SK-N-SH treated with all-trans-retinoic acid at 6 μM for 48 hours (cell line): ENCODE measurements at places on chromosomes 1 and 21.

DNA sequence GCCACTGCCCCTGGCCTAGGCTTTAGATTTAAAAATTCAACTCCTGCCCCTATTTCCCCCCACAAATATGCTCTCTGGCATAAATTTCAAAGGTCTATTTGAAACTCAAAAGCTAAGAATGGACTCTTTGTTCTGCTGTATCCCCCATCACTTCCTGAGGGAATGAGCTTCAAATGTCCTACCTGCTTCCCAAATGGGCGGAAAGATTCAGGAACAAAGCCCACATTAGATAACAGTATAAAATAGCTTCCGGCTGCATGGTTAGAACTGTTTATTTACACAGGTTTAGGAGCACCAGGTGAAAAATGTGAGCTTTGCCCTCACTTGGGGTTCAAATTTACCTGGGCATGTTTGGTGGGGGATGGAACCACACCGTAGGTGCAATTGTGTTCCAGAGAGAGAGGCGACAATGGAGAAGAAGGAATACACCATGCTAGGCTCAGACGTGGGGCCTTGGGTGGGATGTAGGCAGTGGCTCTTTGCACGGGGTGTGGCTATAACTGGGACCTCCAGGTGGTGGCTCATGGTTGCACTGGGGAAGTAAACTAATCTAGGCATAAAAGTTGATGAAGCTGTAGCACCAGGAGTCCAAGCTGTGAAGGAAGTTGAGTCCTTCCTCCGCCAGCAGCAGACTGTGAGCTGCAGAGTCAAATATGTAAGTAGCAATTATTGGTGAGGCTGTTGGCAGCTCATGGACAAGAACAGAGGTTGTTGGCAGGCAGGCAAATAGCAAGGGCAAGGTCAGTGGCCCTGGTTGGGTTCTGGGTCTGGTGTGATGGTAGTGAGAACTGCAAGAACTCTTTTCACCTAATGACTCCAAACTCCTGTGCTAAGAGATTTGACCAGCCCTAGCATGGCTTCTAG is 41.5 kb upstream of the SRSF10 start:
- ATAC-seq, result no peak

- no peak for ATAC-seq
Measured at GRCh38 chr21:40923901-40924300, 76.9 kb upstream of the DSCAM start.

DNA sequence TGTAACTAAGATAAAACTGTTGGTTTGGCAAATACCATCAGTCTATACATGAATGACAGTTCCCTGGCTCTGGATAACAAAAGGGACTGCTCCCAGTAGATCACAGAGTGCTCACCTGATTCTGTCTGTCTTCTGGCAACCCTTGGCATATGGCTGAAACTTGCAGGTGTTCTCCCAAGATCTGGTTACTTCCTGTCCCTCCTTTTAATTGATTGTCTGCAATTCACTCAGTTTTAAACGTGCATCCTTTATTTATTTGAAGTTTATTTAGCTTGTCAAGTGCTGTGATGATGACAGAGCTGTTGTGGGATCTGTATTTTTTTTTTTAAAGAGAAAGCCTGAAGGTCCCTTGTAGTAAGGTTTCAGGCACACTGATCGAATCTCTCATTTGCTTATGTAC is 3.4 kb downstream of the KCNA3 start:
- no peak for ATAC-seq

- no peak for ATAC-seq
Measured at GRCh38 chr1:46761740-46762139, 37.1 kb upstream of the CYP4B1 start.

- ATAC-seq, result no peak
Measured at GRCh38 chr1:165240492-165240891, 116.0 kb downstream of the LMX1A start.

DNA sequence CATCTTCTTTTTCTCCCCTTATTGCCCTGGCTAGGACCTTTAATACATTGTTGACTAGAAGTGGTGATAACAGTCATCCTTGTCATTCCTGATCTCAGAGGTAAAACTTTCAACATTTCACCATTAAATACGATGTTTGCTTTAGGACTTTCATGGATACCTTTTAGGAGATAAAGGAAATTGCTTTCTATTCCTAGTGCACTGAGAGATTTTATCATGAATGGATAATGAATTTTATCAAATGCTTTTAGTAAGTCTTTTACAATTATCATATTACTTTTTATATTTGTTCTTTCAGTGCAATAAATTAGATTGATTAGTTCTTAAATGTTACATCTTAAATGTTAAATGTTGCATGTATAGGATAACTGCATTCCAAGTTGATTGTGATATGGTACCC is 147.2 kb upstream of the SERTAD4 start:
- no peak for ATAC-seq

DNA sequence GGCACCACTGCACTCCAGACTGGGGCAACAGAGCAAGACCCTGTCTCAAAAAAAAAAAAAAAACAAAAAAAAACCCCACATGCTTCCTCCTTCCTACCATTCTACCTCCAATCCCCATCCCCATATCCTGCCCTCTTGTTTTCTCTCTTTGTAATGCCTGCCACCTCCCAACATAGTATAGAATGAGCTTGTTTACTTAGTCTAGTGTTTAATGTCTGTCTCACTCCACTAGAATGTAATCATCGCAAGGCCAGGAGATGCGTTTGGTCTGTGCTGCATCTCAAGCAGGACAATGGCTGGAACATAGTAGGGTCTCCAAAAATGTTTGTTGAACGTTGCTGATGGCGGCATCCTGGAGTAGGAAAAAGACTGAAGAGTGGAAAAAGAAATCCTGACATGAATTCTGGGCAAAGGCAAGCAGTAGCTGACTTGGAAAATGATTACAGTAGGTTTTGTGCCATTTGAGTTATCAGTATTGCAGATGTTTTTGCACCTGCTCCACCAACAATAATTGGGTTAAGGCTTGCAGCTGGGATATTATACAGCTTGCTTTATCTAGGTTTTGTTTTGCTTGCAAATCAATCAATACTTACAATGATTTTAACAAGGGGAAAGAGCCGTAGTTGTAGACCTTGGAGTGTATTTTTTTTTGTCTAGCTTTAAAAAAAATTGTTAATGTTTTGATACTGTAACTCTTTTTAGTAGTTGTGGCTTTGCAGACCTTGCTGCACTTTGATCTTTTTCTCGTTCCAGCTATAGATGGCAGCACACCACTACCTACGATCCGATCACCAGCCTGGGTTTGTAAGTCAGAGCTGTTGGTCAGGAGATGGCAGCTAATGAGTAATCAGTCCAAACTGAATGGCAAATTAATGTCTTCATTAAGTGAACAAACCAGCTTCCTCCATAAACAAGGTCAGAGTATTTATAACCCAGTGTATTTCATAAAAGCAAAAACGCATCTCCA is 62.4 kb downstream of the BACH1 start:
- no peak for ATAC-seq

DNA sequence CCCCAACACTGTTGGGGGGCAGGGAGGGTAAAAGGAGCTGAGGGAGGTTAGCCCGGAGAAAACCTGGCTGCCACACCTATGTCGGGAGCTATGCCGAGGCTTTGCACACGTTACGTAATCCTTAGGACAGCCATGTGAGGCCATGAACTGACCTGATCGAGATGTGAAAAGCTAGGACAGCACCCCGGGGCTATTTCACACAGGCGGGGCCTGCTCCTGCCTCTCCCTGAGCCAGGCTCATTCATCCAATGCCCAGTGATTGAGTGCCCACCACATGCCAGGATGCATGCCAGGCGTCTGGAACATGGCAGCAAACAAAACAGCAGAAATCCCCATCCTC is 30.2 kb downstream of the LDLRAP1 start:
- ATAC-seq, result no peak

- ATAC-seq, result no peak
Measured at GRCh38 chr1:38829368-38829767, 30.2 kb downstream of the RRAGC start.

DNA sequence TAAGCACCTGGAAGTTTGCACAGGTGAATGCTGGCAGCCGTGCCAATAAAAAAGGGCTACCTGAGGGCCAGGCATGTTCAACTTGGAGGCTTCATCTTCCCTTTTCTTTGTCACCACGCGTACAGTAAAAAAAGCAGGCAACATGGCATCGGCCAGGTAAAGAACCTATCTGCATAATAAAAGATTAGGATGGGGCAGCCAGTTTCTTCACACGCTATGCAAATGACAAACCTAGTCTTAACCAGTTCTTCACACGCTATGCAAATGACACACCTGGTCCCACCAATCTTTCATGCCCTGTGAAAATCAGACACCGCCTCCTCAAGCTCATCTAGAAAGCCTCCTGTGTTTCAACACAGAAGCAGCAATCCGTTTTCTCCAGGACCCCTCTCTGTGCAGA is 413.4 kb downstream of the HLX start:
- no peak for ATAC-seq

DNA sequence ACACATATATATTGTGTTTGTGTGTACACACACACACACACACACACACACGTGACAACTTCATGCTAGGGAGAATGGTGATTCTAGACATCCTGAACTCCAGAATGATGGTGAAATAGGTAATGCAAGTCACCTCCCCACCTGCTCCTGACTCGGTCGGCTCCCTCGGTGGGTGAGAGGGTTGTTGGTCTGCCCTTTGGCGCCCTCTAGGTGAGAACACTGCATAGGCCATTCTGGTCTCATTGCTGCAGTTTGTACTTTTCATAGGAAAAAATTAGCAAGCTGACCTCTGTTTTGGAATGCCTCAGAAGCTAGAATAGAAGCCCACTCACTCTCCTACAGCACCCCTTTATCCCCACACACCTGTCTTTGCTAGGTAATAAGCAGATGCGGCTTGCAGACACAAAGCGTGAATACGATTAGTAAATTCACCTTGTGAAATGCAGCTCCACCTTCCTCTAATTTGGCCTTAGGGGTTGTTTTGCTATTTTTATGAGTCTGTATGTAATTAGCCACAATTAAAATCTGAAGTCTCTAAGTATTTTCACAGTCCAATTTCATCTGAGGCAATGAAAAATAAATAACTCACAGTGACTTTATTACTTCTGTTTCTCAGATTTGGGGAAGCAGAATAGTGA is 130.0 kb upstream of the KCNJ15 start:
- peak; percentile 96 for ATAC-seq

- no peak for ATAC-seq
Measured at GRCh38 chr1:14704846-14705245, 106.4 kb downstream of the KAZN start.

GRCh38 chr1:156750191-156750672 is 1.2 kb downstream of the HDGF start:
- no peak for ATAC-seq

- ATAC-seq, result no peak
Measured at GRCh38 chr1:111621050-111621449, 1.5 kb downstream of the RAP1A start.

DNA sequence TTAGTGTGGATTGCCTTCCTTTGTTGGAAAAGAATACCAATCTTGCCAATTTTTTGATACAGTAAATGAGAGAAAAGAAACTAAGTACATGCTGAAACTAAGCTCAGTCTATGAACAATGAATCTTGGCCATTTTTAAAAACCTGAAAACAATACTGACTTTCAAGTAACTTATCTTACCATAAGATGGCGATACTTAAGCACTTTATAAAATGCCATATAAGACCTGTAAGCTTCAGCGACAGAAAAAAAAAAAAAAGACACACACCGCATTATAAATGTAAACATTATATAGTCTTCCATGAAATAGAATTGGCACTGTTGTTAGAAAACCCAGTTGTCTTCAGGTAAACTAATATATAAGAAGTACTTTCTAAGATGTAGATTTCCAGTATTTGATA is 3.0 kb downstream of the OLFM3 start:
- ATAC-seq, result no peak

GRCh38 chr1:186828611-186829454 is at the start of gene PLA2G4A:
Gene PLA2G4A, plus strand, starts transcription at chr1:186828949. Its CDS starts 25,406 bp downstream, at chr1:186854355.
- ATAC-seq, result peak; percentile 97

DNA sequence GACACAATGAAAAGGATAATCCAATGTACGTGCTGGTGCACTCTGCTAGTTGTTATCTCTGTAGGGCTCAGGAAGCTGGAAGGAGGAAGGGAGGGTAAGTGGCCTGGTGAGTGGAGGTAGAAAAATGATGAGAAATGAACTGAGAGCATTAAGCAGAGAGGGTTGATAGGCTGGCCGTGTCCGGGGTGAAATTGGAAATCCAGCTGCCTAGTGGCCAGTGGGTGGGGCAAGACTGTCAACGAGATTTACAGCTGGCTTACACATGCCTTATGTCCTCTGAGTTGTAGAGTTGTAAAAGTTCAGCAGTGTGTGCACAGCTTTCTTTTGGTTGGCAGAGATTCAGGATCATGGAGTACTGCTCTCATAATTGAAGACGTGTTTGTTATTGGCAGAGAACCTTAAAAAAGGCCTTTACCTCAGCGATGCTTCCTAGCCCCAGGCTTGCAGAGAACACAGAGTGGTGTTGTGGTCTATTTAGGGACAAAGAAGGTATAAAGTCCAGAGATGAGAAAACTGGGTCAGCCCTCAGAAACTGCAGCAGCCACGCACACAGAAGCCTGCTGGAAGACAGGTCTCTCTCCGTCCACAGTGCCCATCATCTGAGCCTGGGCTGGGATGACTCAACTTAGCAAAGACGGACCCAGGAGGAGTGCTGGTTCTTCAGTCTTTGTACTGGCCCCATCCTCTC is 132.4 kb downstream of the EDEM3 start:
- peak; percentile 82 for ATAC-seq

GRCh38 chr1:57017717-57018116 is 51.9 kb upstream of the C8B start:
- ATAC-seq, result no peak

DNA sequence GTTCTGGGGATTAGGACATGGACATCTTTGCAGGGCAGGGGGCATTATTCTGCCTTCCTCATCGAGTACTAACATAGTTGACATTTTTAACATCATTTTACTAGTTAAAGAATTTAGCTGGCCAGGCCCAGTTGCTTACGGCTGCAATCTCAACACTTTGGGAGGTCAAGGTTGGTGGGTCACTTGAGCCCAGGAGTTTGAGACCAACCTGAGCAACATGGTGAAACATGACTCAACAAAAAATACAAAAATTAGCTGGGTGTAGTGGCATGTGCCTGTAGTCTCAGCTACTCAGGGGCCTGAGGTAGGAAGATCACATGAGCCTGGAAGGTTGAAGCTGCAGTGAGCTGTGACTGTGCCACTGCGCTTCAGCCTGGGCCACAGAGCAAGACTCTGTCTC is 29.8 kb upstream of the THEM4 start:
- no peak for ATAC-seq

GRCh38 chr1:30965924-30966599 is 57.5 kb upstream of the SDC3 start:
- peak; percentile 4; the same call in 1 of the 3 replicates for ATAC-seq

DNA sequence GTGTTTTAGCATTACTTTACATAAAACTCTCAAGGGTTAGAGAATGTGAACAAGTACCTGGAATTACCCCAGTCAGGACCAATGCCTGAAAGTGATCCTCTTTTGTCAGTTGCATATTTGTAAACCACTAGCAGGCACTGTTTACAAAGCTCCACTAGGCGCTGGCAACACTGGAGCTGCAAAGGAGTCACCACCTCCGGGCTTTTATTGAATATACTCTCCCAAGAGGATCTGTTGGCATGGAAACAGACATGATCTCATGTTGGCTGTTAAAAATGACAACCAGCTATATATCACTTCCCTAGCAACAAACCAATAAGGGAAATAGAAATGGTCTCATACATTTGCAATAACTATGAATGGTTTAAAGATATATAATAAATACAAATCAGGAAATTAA is 116.0 kb downstream of the TTLL7 start:
- peak; percentile 38; the same call in 1 of the 3 replicates for ATAC-seq
